Ovary (tissue), 10 donors: ENCODE measurements at places on chromosomes 1 and 21.

DNA sequence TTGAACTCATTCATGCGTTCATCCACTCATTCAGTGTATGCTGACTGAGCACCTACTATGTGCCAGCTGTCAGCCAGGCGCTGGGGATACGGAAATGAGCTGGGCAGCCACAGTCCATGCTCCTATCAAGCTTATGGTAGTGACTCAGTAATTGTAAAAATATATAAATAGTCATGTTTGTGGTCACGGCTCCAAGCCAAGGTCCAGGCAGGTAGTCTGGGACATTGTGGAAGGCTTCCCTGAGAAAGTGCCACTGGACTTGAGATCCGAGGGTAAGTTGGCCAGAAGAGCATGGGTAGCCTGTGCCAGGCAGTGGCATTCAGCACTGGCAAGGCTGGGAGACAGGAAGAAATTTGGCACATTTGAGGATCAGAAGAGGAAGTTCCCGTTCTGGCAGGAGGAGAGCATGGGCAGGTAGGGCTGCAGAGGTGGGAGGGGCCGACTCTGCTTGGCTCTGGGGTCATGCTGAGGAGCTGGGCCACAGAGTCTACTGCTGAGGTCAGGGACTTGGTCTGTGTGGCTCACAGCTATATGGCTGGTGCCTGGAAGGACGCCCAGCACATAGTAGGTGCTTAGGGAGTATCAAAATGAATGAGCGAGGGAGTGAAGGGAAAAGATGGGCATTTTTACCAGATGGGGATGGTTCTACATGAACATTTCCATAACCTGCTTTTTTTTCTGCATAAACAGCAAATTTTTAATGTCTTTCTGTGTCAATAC is 6.9 kb downstream of the PTPRF start:
- no peak for DNase-seq

DNA sequence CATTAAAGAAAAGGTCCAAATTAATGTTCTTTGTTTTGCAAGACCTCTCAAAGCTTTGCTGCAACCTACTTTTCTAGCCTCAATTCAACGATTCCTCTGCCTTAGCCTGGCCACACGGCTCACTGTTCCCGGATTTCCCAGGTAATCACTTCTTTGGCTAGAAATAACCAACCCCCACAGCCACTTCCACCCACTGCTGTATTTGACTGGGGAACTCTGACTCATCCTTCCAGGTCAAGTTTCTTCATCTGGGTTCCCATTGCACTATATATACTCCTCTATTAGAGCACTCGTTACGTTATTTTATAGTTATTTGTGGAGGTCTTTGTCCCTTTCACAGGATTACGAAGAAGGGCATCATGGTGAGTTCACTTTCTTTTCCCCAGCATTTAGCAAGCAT is 185.9 kb downstream of the CACNA1E start:
- no peak for DNase-seq

DNA sequence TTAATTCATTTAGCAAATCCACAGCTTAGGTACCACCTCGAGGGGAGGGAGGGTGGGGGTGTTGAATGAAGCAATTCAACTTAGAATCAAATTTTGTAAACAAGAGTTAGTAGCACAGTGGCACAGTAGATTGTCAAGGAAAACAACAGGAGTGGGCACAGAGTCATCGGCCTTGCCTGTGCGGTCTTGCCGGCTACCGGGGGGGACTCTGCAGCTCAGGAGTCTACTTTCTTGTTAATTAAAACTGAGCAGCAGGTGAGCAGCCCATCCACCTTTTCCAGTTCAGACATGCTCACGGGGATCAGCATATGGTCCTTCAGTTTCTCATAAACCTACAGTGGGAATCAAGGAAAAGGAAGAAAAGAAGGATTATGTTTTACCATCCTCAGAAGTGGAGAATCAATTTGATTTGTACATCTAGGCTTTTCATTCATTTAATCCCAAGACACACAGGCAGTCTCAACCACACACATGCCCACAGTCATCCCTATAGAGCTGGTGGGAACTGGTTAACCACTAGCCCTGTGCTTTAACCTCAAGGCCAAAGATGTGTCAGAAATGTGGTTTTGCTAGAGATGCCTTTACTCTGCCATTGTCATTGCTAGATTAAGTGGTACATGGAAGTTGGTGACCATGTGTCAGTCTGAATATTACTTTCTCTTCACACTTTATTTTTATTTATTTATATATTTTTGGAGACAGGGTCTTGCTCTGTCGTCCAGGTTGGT is 45.0 kb upstream of the BCL10 start:
- no peak for DNase-seq

DNA sequence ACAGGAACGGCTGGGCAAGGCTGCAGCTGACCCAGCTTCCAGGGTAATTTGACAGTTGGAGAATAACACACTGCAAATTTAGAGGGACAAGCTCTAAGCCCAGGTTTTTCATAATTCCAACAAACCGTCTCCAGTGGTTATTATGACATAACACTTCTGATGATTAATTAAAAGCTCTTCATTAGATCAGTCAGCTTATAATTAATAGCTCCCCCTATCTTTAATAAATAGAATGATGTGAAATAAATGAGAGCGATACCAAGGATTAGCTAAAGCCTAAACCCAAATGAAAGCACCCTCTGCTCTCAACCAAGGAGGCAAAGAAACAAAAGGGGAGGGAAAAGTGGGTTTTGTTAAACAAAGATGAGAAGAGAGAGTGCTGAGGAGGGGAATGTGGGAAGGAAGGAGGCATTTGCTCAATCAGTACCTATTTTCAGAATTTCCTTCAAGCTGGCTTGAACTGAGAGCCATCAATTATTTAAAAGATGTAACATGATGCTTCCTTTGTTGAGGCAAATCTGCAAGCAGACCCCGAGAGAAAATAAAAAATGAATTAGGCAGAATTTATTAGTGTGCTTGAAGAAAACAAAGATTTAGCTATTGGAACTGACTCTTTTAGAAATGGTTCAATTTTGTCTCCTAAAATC is 221.8 kb upstream of the ESRRG start:
- no peak for DNase-seq

- no peak for DNase-seq
Observed at GRCh38 chr1:19646377-19647319, 2.5 kb downstream of the NBL1 start.

GRCh38 chr1:240766831-240767230 is 154.9 kb upstream of the GREM2 start:
- no peak for DNase-seq

- no peak for DNase-seq
Observed at GRCh38 chr1:57258557-57259325, 165.1 kb downstream of the DAB1 start.

- DNase-seq = no peak
Observed at GRCh38 chr1:206742719-206743383, 27.7 kb upstream of the IL19 start.

DNA sequence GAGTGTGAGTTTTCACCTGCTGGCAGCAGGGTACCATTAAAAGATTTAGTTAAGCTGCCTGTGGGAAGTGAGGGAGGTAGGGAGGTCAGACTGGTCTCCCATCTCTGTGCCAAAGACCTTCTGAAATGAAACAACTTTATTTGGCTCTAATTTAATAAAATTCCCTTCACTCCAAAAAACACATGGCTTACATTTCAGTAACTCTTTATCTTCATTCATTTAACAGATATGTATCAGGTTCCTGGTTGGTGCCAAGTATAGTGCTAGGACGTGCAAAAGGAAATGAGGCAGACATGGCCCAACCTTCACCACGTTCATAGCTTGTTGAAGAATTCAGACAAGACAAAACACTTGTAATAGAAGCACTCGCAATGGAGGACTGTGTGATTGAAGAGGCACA is 282.3 kb downstream of the SEC16B start:
- no peak for DNase-seq

DNA sequence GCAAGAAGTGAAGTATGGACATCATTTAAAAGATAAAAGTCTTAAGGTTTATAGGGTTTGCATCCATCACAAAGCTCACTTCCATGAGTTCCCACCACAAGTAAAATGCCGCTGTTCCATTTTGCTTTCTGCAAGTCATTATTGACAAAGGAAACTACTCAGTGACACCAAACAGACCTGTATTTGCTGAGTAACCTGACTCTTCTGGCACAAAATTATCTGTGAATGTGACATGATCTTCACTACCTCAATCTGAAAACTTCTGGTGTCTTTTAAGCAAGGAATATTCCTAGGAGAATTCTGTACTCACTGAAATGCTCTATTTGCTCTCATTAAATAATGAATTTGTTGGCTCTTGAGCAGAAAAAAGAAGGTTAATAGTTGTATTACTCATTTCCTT is 1077.4 kb upstream of the ADGRL4 start:
- no peak for DNase-seq

DNA sequence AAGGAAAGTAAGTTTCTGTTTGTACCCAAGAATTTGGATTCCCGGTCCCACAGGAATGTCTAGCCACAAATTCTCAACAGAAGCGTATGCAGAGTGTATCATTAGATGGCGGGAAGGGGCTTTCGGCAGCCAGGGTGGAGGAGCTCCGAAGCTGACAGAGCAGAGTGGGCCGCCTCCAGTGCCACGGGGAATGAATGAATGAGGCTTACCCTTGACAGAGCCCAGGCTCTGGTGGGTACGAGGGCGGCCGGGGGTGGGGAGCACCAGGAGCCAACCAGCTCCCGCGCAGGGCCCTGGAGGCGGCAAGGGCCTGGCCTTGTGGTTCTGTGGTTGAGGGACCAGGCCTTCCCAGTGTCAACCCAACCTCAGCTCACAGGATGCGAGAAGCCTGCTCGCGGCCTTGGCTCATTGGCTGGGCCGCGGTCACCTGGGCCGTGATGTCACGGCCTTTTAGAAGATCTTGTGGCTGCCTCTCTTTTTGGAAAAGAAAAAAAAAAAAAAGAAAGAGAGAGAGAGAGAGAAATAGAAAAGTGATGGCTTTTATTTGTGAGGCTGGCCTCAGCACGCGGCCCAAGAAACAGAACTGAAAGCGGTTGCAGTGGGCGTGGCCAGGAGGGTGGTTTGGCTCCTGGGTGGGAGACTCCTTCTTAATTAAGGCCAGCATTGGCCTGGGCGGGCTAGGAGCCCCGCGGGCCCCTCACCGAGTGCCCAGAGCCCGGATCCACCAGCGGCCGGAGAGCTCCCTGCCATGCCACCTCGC is 34.9 kb upstream of the RUNX3 start:
- DNase-seq = no peak

DNA sequence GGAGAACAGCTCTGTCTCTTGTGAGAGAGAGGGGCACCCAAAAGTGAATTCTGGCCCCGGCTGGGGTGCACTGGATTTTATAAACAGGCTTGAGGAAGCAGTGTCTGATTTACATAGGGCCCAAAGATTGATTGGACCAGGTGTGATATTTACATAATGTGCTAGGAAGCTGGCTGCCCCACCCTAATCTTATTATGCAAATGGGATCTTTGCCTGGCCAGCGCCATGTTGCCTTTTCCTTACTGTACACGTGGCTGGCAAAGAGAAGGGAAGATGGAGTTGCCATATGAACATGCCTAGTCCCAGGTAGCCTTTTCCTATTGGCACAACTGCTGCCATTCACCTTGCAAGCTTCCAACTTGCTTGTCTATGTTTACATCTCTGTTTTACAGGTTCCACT is 29.0 kb upstream of the CFHR4 start:
- DNase-seq = no peak

- no peak for DNase-seq
Observed at GRCh38 chr21:8989721-8990325, 1531.6 kb upstream of the TPTE start.

DNA sequence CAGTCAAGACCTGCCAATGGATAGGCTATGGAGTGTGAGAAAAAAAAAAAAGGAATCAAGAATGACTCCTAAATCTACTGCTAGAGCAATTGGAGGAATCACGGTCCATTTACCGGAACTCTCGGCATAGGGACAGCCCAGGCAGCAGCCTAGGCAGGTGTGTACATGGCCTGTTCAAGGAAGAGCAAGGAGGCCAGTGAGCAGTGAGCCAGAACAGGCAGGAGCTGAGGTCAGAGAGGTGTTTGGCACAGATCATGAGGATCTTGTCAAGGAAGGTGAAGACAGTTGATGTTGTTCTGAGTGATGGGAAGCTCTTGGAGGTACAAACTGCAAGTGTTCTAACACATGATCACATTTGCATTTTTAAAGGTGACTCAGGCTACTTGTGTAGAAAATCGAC is 40.6 kb upstream of the HHAT start:
- DNase-seq = no peak

GRCh38 chr1:85654066-85654782 is 54.0 kb downstream of the ZNHIT6 start:
- DNase-seq = no peak

GRCh38 chr1:165284454-165284853 is 72.1 kb downstream of the LMX1A start:
- DNase-seq = no peak

DNA sequence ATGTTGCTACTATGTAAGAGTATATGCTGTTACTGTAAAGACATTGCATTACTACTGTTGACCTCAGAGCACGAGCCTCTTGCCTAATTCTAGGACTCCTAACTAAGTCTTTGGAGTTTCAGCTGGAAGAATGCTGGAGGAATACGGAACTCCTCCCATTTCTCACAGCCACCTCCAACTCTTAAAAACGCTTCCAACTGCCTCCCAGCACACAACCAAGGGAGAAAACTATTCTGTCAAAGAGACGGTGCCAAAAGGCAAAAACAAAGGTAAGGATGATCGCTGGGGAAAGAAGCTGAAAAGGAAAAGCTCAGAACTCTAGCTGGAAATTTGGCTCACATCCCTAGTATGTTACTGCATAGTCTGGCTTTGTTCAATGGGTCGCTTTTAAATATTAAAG is at the start of gene FMO2:
Gene FMO2 (plus strand): TSS at position 210 of the 400 bp plus-strand sequence. CDS start 414 bp downstream, outside the sequence.
- no peak for DNase-seq

GRCh38 chr1:108200687-108201051 is 526 bp upstream of the SLC25A24 start:
- no peak for DNase-seq

GRCh38 chr1:96364576-96364975 is 357.0 kb upstream of the PTBP2 start:
- no peak for DNase-seq

DNA sequence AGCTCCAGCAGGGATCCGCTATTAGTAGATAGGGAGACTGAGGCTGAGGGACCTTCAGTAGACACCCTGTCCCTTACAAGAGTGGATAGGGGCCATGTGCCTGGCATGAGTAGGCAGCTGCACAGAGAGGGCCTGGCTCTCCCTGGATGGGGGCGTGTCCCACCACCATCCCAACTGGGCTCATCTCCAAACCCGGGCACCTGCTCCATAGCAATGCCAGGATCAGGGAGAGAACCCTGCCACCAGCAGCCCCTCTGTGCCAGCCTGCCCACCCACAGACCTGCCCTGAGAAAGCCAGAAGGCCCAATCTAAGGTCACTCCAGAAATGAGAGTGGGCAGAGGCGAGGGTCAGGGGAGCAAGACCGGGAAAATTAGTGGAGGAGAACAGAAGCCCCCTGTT is 121.3 kb downstream of the GRIK3 start:
- DNase-seq = no peak

DNA sequence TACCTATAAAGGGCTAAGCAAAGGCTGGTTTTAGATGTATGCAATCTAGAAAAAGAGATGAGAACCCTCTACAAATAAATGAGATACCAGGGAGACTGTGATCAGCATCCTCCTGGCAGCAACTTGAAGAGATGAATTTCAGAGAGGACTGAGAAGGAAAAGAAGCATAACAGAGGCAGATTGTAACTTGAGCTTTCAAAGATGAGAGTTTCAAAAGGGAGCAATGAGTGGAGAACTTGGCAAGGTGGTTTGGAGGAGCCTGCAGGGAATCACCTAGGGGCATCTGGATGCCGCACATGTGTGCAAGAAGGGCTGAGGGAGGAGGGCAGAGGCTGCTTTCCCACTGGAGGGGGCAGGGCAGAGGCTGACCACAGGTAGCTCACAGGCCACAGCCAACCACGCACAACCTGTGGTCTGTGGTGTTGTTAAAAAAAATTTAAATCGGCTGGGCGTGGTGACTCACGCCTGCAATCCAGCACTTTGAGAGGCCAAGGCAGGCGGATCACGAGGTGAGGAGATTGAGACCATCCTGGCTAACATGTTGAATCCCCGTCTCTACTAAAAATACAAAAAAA is 50.2 kb downstream of the PCNX2 start:
- DNase-seq = no peak
